ENCODE measurements at places on chromosomes 6 and 20.

DNA sequence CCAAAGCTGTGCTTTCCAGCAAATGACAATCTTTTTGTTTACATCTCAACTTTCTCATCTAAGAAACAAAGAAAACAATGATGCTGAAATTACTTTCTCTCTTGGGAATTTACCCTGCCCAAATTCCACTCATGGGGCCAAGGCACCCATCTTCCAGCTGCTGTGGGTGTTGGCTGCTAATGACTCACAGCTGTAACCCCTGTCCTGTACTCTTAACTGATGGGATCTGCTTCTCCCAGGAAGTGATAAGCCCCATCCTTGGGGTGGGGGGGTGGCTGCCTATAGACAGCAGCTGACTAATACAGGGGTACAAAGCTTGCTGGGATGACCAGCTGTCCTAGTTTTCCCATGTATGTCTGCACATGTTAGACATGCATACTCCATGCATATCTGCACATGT lies 938.6 kb downstream of the C6orf118 start:
- no peak for DNase-seq

- no peak for DNase-seq
These were observed 29.2 kb downstream of the FRMD1 start for GRCh38 chr6:168049706-168050224.

GRCh38 chr6:20192625-20193024 lies 19.6 kb downstream of the MBOAT1 start:
- DNase-seq: no peak

- no peak for DNase-seq
These were observed 14.9 kb downstream of the COL21A1 start for GRCh38 chr6:56232436-56232835.

GRCh38 chr6:7674291-7674690 lies 51.6 kb upstream of the BMP6 start:
- no peak for DNase-seq

GRCh38 chr20:46683668-46683938 lies 5.6 kb downstream of the TP53RK start:
- no peak for DNase-seq

DNA sequence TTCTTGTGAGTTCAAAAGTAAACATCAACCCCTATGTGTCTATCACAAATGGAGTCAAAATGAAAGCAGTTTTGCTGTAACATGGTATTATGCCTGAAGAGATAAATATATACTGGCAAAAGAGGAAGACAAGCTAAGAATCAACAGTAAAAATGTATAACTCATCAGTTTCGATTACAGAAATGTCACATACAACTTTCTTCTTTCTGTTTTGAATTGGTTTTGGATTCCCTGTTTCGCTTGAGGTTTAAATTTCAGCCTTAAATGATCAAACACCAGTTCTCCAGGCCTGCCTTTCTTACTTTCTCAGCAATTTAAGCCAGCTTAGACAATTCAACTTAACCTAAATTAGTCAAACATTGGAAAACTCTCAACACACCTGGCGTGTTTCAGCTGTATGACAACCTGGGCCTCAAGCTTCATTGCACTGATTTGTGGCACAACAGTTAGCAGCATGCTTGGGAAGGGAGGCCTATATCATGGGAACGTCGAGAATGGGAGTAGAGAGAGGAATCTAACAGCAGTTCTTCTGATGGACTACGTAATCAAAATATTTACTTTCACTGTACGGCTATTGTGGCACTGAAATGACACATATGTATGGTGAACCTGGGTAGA lies 51.9 kb upstream of the MARCKS start:
- DNase-seq: no peak

DNA sequence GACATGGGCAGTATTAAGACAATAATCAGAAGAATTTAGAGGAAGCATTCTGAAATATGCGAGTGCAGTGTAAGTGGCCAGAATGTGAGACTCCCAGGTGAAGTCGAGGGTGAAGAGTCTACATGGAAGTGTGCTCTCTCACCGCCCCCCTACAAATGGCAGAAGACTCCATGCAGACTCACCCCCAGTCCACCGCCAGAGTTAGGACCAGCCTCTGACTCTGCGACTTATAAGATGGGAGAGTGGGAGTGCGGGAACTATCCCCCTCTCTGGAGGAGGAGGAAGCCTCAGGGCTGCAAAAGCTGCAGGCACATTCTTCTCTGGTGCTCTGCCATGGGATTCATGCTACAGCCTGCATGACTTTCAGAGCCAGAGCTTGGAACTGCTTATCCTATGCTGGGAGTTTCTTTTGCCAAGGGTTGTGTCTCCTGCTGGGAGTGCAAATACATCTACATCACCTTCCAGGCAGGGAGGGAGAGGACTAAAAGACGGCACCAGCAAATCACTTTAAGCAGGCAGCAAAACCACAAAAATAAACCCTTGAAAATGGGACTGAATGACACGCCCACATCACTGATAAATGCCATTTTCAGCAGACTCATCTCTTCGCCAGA lies 206.7 kb upstream of the SULF2 start:
- DNase-seq: no peak

GRCh38 chr6:121890307-121890910 lies 455.0 kb downstream of the GJA1 start:
- DNase-seq: no peak

DNA sequence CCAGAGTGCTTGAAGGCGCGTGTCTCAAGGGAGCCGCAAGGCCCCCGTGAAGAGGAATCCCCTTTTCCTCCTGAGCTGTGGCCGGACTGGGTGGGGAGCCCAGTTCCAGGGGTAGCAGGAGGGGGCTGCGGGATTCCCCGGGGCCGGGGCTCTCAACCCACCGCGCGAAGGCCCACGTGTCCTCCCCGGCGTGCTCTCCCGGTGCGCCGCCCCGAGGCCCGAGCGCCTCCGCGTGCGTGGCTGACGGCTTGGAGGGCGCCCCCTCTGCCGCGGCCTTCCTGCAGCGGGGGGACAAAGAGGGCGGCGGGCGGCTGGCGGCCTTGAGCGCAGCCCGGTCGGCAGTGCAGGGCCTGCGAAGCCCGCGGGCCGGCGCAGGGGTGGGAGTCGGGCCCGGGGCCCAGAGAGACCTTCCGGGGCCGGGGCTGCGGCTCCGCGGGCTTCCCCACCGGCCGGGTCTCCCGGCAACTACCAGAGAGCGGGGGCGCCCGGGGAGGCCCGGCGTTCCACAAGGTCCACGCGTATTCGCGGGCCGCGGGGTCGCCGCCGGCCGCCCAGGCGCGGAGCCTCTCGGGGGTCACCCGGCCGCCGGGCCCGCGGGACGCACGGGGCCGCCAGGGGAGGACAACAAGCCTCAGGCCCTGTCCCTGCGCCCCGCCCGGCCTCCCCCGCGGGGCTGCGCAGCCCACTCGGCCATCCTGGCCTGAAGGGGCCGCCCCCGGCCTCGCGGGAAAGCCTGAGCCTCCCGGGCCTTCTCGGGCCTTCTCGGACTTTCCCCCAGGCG lies at the start of gene FAM217A:
Gene FAM217A (minus strand): TSS at position 447 of the 781 bp plus-strand sequence. CDS start 1,723 bp downstream, outside the sequence.
- no peak for DNase-seq

GRCh38 chr20:47985092-47985850 lies 200.0 kb upstream of the SULF2 start:
- DNase-seq: no peak

DNA sequence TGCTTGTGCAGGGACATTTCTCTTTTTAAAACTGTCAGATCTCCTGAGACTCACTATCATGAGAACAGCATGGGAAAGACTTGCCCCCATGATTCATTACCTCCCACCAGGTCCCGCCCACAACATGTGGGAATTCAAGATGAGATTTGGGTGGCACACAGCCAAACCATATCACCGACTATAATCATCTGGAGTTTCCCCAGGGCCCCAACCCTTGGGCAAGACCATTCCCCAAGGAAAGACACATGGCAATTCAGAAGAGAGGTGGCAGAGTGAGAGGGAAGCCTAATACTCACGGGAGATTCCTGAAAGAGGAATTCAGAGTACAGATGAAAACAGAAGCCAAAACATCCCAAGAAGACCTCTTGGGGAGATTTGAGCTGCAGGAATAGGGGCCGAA lies 291.0 kb upstream of the PLCB4 start:
- DNase-seq: no peak

DNA sequence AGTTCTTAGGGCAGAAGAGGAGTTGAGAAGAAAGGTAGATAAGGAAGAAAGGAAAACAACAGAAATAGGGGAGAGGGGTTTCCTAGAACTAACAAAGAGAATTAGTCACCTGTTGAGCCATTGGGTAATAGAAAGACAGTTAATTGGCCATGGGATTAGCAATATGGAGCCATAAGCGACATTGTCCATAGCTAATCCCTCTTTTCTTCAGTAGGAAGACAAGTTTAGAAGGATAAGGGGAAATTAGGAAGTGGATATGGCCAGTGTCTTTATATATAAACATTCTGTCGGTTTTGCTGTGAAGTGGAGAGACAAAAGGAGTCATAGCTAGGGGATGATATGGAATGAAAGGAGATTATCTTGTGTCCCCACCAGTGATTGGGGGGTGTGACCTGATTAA lies 43.9 kb upstream of the COL10A1 start:
- DNase-seq: no peak

DNA sequence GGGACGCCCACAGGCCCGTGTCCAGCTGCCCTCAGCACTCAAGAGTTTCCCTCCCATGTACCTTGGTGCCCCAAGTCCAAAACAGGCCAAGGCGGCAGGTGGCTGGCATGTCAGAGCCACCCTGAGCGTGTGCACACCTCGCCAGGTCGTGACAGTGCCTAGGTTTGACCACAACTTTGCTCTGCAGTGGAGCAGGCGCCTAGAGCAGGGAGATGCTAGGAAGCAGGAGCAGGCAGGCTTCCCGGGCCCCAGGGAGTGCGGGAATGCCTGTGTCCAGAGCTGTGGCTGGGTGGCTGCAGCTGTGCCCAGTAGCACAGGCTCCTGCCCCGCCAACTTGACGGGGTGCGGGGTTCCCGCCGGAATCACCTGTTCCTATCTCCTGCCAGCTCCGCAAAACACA lies 380.8 kb upstream of the IMPG1 start:
- DNase-seq: no peak

DNA sequence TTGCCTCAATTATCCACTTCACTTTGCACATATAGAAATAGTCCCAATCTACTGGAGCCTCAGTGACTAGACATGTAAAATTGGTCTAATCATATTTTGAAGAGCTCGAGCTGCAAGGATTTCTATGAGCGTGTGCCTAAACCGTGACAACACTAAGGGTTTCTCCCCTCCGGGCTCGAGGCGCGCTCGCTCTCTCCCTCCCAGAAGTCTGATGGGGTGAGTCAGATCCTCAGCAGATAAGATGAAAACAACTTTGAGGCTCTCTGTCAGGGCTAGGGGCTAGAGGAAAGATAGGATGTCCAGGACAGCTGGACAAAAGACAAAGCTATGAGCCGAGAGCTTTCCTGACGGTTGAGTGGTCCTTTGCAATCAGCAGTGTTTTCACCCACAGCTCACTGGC lies 16.8 kb downstream of the GNAS-AS1 start:
- no peak for DNase-seq

GRCh38 chr6:136608991-136609390 lies 58.8 kb upstream of the MAP7 start:
- no peak for DNase-seq

DNA sequence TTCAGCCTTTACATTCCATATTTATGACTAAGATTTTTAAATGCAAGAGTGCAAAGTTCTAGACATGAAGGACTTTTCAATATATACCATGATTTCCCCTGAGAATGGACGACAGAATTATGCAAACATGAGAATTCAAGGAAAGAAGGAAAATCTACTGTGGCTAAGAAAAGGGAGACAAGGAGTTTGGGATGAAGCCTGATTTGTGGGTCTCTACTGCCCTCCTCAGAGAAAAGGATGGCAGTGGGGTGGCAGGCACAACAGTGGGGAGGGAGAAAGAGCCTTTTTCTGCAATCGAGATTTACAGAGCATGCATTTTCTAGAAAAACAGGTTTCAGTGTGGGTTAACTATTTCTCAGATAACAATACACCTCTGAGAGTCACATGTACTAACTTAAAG lies 466.9 kb upstream of the NRSN1 start:
- peak; percentile 2 for DNase-seq

- no peak for DNase-seq
These were observed 81.9 kb upstream of the E2F3 start for GRCh38 chr6:20319520-20320357.

- DNase-seq: no peak
These were observed 160.9 kb upstream of the AHI1 start for GRCh38 chr6:135658481-135658880.

GRCh38 chr6:157203764-157204163 lies 119.6 kb downstream of the TMEM242 start:
- no peak for DNase-seq

DNA sequence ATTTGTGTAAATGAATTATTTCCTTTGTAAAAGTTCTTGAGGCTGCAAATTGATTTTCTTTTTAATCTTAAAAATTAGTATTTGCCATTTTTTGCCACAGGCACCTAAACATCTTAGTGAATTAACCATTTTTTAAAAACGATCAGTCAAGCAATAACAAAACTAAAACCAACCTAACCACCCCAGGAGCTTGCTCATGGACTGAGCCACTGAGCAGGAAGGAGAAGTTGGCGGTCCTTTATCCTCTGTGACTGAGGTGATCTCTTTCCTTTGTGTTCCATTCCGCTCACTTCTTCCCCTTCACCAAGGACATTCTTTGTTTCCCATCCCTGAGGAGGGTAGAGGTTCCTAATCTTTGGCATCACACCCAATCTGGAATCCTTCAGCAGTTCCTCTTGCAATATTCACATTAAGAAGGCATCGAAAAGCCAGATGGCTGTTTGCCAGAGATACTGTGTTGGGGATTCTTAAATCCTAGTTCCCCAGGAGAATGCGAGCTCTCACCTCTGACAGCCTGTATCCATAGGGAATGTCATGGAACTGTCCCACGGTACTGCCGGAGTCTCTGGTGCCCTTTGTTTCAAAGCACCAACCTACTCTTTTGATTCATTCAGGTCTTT lies 30.5 kb downstream of the RPRD1B start:
- no peak for DNase-seq

DNA sequence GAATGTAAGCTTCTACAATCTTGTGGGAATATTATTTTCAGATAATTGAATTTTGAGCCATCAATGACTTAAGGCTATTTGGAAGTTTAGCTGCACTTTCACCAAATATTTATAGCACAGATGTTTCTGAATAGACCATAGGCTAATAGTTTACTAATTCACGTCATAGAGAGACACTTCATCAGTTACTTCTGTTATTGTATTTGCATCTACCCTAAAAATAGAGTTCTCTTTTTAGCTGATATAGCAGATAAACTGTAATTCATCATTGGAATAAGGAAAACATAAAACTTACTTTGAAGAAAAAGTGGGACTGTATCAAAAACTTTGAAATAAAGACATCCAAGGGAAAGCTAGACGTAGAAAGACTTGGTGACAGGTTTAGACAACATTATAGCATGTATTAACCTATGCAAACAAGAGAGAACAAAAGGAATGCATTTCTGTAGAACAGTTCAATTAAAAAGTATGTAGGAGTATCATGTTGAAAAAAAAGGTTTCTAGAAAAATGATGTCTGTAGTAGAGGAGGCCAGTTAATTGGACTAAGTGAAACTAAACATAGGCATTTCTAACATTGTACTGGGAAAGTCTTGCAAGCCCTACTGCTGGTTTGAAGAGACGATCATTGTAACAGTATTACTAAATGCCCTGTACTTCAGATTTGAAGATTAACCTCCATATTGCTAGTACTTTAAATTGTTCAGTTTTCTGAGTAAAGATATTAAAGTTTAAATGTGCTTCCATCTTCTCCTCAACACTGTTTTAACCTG lies 123.3 kb downstream of the ZFAND3 start:
- DNase-seq: no peak
